ENCODE measurements at places on chromosomes 6 and 20.

DNA sequence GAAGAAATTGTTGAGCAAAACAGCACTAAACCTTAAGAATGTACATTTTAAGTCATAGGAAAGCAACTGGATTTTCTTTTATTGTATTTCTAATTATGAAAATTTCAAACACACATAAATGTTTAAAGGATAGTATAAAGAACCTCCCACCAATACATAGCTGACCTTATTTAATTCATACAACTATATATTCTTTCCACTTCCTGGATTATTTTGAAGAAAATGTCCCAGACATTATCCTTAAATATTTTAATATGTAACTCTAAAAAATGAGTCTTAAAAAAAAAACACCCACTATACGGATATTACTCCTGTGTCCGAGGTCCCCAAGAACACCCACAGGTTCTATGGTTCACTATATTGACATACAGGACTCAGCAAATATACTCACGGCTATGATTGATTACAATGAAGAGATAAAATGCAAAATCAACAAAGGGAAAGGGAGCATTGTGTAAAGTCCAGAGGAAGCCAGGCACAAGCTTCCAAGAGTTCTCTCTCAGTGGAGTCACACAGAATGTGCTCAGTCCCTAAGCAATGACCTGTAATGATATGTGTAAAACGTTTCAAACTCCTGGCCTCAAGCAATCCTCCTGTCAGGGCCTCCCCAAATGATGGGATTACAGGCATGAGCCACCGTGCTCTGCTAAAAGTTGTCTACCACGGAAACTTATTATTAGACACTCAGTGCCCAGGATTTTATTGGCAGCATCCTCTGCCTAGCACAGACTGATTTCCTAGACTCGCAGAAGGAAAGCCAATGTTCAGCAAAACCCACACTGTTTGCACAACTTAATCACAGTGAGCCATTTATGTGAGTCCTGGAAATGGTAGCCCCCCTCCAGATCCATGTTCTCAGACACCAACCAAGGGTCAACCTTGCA lies 23.2 kb downstream of the GLYATL3 start:
- no peak for DNase-seq

DNA sequence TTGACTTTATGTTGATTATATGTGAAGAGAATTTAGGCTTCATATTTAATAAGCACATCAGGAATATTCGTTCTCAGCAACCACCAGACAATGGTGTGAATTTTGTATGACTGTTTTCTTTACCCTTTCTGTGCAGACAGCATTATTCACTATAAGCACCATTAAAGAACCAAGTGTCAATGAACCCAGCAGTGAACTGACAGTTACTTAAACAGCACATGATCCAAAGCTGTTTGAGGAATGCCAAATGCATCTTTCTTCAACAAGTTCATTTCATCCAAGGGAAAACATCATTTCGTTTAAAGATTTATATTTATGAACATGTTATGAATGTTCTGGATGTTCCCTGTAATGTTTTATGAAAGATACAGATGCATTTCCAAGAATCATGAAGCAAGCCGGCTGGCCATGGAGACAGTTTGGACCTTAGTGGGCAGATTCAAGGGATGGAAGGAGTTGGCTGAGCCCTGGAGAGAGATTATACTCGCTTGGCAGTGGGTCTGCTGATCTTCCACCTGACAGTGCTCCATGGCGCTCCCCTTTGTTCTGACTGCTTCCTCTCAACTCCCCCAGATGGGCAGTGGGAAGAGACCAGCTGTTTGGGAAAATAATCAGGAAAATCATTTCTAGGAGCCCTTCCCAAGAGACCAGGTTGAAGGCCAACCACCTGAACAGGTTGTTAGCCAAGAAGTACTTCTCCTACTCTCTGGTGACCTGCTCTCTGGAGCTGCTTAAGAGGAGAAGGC lies 326.0 kb upstream of the RSPO3 start:
- no peak for DNase-seq

- no peak for DNase-seq
These were observed 69.0 kb upstream of the CNKSR3 start for GRCh38 chr6:154579485-154579884.

- no peak for DNase-seq
These were observed 29.4 kb downstream of the SDCBP2 start for GRCh38 chr20:1299522-1299921.

GRCh38 chr6:24100024-24100769 lies 25.8 kb upstream of the NRSN1 start:
- DNase-seq, result no peak

DNA sequence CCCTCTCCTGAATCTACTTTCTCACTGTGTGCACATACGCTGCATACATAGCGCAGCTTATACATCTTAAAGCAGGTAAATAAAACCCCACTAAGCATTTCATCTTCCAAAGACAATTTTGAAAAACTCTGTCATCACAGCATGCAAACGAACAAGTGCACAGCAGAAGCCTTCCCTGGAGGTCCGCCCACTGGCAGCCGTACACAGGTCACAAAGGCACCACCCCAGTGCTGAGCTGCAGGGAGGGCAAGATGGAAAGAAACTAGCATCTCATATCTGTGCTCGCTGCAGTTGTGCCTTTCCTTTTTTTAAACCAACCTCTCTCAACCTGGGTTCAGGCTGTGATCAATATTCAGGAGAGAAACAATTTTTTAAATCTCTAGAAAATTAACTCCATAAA lies 73.3 kb downstream of the HUS1B start:
- no peak for DNase-seq

All from D721Med (cell line).